Activated CD4-positive, alpha-beta T cell treated with anti-CD3 and anti-CD28 coated beads for 4 hours (primary cell): ENCODE measurements at places on chromosomes 13 and 19.

DNA sequence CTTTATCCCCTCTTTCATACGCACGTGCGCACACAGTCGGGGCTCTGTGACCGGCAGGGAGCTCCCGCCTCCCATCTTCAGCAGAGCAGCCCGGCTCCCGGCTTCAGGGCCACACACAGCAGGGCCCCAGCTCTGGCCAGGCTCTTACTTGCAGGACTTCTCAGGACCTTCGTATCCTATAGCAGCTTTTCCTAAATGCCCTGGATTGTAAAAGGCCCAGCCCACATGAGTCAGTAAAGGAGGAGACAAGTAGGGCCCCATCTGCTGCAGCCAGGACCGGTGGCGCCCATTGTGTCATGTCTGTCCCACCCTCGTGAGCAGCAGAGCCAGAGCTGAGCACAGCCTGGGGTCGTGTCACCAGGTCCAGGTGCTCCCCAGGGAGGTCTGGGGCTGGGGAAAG lies 107.6 kb upstream of the VSTM2B start:
- no peak for DNase-seq

DNA sequence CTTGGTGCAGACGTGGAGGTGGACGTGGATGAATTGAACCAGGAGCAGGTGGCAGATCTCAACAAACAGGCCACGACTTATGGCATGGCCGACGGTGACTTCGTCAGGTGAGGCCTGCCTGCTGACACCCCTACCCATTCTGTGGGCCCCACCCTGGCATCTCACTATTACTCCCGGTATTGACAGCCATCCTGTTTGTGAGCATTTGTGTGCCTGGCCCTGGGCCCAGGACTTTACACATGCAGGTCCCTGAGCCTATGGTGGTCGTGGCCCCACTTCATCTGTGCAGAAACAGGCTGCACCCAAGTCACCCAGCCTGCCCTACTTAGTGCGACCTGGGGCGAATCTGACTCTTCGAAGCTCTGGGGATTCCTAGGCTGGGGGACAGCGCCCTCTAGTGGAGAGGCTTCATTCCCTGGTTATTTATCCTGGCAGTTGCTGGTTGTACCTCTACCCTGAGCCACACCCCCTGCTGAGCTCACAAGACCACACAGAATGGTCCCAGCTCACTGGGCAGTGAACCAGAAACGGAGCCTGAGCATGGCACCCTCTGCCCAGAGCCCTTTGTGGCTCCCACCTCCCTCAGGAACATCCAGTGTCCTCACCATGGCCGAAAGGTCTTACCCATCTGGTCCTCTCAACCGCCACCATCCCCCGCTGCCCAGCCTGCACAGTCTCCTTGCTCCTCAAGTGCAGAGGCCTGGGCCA lies 16.9 kb downstream of the ZNF296 start:
- DNase-seq: peak; percentile 86

DNA sequence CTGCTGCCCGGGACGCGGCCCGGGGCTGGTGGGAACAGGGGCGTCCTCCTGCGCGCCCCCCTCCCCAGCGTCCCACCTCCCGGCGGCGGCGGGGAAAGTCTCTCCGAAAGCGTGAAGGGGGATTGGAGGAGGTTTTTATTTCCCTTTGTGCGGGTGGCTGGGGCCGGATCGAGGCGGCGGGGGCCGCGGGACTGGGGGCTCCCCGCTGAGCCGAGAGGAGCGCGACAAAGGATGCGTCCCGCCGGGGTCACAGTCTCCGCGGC lies 132 bp downstream of the SHD start:
- no peak for DNase-seq

DNA sequence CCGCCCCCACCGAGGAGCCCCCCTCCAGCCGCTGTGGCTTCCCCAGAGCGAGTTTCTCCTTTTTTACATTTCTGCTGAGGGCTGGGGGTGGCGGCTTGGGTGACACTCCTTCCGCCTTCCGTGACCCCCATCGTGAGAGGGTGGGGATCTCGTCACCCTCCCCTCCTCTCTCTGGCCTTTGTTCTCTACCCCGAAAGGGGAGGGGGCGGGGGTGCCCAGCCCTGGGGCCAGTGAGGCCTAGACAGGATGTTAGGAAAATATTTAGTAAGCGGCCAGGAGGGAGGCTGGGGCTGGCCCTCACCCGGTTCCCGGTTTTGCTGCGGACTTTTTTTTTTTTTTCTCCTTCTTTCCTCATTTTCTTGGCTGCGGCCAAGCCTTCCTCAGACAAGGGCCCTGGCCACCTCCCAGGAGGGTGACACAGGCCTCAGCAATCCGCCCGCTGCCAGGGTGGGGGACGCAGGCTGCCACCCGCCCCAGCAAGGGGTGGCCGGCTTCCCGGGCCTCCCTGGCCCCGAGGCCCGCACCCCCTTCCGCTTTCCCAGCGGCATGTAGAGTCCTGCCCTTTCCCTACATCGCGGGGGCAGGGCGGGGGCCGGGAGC lies 3.9 kb downstream of the MIDN start:
- peak; percentile 63 for DNase-seq

GRCh38 chr13:39587939-39588338 lies 15.1 kb downstream of the LHFPL6 start:
- DNase-seq: no peak

GRCh38 chr19:48271531-48272151 lies 1.8 kb downstream of the ZNF114 start:
- no peak for DNase-seq

DNA sequence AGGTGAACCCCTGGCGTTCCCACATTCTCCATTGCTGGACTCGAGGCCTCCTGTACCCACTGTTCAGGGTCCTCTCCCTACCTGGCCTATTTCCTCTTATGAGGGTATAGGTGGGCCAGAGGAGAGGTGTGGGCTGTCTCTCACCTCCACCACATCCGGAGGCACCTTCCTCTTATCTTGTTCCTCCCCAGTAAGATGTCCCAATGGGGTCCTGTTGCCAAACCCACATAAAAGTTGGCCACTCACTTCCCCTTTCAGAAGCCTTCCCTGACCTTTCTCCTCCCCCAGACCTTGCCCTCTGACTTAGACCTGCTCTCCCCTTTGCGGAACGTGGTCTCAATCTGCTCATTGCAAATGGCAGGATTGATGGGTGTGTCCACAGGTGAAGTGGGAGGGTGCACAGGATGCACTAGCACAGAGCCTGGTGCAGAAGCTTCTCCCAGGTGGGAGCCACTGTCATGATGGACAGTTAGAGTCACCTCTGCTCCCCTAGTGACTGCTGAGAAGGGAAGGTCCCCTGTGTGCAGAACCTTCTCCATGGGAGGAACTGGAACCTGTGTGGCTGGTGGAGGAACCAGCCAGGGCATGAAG lies 1.3 kb downstream of the CYP4F3 start:
- no peak for DNase-seq
